ENCODE measurements at places on chromosomes 11 and 22.

DNA sequence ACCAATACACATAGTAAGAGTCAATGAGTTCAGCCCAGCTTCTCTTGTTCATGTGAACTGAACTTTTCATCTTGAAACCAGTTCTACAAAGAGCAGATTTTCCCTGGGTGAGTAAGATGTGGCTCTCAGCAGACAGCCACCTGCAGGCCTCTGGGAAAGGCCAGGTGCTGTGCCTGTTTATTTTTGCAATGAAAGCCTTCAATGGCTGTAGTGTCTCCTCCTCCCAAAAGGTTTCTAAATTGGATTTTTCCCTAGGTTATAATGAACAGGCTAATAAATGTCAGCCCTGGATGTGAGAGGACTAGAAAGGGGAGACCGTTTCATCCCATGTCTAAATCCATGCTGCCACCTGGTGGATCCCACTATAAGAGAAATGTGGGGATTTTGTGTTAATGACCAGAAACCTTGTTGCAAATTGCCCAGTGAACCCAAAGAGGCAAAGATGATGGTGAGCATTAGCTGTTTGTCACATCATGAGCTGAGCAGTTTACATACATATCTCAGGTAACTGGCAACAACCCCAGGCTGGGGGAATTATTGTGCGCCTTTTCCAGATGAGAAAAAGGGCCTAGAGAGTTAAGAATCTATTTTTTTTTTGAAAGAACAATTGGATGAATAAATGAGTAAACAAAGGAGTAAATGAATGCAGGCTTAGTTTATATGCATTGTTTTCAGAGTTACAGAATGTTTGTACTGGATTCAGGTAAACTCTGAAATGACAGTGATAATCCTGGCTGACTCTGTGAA, 12.7 kb downstream of the C11orf91 start:
- DNase-seq = no peak

DNA sequence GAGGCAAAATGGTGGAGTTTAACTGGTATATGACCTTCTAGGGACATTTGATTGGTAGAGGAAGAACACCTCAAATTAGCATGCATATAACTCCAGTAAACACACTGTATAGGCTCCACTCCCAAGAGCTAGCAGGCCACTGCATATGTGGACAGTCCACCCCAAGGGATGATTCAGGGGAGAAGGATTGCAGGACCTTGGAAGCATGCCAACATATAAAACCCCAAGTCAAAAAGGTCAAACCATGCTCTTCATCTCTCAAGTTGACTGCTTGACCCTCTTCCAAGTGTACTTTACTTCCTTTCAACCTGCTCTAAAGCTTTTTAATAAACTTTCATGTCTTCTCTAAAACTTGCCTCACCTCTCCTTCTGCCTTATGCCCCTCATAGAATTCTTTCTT, 459.9 kb upstream of the CCDC179 start:
- no peak for DNase-seq

- no peak for DNase-seq
These were observed 82.4 kb downstream of the BCR start for GRCh38 chr22:23262518-23263332.

DNA sequence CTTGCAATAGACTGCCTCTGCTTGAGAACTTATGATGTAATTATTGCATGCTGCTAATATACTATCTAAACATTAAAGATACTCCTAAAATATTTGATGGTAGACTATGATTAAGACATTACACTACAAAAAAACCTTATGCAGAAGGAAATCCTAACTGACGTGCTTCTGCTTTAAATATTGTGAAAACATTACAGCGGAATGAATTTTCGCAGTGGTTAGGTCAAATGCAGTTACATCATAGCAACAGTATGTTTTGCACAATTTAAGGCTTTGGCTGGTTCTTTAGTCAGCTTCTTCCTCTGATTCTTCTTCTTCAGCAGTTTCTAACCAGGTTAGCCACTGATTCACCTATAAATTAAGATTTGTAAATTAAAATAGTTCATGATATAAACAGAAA, 11.2 kb downstream of the EIF4G2 start:
- no peak for DNase-seq

DNA sequence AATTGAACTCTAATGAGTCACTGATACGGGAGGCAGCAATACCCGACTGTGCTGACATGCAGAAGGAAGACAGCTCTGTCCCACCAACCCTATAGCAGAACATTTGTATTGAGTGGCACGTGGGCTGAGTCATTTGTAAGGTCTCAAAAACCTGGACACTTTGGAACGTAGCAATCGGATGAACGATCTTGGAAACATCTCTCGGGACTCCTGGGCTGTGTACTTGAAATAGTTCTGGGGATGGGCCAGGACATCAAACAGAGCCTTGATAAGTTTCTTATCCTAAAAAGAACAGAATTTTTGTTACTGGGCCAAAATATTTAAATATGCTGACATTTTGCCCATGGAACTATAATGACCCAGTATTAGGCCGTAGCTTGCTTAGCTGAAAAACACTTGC, 17.1 kb upstream of the NRIP3 start:
- no peak for DNase-seq

DNA sequence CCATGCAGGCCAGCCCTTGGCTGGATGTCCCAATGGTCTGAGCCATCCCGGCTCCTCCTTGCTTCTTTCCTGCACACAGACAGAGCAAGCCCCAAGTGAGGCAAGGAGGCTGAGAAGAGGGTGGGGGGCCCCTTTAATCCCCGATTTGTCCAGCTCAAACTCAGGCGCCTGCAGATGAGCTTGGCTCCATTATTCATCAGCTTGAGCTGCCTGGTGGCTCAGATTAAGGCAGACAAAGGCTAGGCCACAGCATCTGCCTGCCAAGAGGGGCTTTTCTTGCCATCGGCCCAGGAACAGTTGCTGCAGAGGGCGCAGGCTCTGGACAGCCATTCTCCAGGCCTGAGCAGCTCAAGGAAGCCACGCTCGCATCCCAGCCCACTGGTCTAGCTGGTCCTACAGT, 35.4 kb downstream of the LMO1 start:
- DNase-seq = no peak

GRCh38 chr11:131041331-131042040, 125.2 kb upstream of the SNX19 start:
- DNase-seq = no peak

DNA sequence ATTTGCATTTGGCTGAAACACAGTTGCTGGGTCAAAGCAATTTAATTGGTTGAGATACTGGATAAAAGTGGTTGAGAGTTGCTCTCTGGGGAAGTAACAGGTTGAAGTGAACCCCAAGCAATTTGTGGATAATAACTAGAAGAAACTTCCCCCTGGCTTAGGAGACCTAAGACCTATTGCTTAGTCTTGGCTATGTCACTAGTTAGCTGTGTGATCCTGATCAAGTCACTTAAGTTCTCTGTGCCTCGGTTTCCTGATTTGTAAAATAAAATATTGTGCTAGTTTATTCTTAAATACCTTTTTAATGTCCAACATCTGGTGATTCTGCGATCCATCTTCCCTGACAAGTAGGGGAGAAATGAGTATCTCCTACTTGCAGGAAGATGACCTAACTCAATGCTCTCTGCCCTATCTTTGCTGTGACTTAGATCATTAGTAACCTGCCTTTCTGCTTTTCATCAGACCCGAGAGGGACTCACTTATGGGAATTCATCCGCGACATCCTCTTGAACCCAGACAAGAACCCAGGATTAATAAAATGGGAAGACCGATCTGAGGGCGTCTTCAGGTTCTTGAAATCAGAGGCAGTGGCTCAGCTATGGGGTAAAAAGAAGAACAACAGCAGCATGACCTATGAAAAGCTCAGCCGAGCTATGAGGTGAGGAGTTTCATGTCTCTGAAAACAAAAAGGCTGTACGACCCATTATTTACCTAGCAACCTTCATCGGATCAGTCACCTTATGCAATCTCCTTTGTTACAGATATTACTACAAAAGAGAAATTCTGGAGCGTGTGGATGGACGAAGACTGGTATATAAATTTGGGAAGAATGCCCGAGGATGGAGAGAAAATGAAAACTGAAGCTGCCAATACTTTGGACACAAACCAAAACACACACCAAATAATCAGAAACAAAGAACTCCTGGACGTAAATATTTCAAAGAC, 37.5 kb downstream of the EHF start:
- DNase-seq = no peak

DNA sequence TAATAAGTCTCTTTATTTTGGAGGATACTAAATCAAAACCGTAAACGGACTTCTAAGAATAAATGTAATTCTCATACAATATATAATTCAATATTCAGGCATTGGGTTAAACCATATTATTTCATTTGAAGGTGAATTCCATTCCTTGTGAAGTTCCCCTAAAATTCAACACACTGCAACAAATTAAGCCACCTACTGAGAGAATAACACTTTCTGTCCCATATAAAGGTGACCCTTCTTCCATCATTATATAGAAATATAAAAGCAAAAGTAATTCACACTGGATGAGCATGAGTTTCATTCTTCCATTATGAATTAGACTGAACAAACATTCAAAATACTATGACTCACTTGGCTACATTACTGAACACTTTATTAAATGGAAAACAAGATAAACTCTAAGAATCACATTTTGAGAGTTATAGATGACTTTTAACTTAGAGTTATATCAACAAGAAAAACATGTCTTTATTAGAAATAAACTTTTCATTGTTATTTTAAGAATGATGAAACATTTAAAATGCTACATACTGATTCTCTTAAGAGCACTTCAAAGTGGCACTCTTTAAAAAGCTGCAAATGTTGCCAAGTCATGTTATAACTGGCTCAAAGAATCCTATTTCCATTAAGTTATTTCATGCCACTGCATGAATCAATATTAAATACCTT, 2.8 kb downstream of the SESN3 start:
- no peak for DNase-seq

- DNase-seq = peak; percentile 63
These were observed 68.0 kb upstream of the YWHAH start for GRCh38 chr22:31876156-31876920.

GRCh38 chr11:70594031-70594430, 195.7 kb downstream of the CTTN start:
- DNase-seq = no peak

GRCh38 chr11:96015906-96016565, 92.1 kb upstream of the MTMR2 start:
- DNase-seq = peak; percentile 23

- DNase-seq = no peak
These were observed 48.7 kb upstream of the ARFGAP3 start for GRCh38 chr22:42905702-42906183.

DNA sequence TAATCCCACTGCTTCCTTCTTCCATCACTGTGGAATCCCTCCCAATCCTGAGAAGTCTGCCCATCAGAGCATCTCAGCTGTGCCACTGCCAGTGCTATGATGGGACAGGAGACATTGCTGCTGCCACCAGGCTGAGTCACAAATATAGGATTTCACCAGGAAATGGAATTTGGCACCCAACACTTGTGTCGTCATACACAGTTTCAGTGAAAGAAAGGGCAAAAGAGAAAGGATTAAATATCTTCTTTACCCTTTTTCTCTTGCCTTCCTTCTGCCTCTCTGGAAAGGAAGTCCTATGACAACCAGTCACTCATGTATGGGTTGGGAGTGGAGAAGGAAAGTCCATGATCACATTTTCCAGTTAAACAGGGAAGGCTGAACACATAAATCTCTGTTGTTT, 133.4 kb downstream of the SPON1 start:
- no peak for DNase-seq

DNA sequence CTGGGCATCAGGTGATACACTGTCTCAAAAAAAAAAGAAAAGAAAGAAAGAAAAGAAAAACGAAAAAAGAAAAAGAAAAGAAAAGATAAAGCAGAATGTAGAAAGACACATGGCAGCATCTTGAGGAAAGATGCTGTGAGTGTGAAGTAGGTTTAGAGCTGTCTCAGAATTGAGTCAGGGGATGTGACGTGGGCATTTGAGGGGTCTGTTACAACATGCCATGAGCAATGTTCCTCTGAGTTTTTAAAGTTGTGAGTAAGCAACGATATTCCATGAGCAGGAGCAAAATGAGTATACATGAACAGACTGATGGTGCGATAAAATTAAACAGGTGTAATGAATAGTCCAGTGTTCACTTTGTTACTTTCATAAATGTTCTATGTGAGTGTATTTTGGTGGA, 11.3 kb upstream of the QSER1 start:
- no peak for DNase-seq

- no peak for DNase-seq
These were observed 15.6 kb downstream of the TBC1D10A start for GRCh38 chr22:30310881-30311771.

GRCh38 chr11:70695086-70695960, 297.0 kb downstream of the CTTN start:
- no peak for DNase-seq

Data from immature natural killer cell (primary cell).